DMS79 (cell line): ENCODE measurements at places on chromosomes 1 and 21.

DNA sequence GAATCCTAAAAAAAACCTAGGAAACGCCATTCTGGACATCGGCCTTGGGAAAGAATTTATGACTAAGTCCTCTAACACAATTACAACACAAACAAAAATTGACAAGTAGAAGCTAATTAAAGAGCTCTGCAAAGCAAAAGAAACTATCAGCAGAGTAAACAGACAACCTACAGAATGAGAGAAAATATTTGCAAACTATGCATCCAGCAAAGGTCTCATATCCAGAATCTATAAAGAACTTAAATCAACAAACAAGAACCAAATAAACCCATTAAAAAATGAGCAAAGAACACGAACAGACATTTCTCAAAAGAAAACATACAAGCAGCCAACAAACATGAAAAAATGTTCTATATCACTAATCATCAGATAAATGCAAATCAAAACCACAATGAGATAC is 58.6 kb downstream of the PTGFR start:
- DNase-seq, result no peak

DNA sequence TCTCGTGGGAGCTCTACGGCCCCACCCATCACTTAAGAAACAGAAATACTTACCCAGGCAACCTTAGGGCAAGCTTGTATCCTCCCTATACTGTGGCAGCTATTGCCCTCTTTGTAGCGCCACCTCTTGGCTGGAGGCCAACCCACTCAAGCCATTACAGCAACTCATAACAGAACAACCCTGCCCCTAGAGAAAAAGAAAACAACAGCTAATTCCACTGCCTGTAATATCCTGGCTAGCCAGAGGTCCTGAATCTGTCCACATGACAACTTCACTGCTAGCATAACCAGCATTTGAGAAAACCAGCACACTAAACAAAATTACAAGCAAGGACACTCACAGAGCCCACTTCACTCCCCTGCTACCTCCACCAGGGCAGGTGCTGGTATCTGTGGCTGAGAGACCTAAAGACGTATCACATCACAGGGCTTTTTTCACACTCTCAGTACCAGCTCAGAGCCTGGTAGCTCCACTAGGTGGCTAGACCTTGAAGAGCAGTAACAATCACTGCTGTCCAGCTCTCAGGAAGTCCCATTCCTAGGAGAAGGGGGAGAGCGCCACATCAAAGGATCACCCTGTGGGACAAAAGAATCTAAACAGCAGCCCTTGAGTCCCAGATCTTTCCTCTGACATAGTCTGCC is 14.5 kb upstream of the MX1 start:
- DNase-seq, result no peak

GRCh38 chr1:210707300-210708240 is 378.9 kb downstream of the HHAT start:
- no peak for DNase-seq

- DNase-seq, result no peak
Measured at GRCh38 chr1:161499099-161500039, 5.9 kb upstream of the FCGR2A start.

GRCh38 chr1:235650341-235651169 is 971 bp upstream of the GNG4 start:
- peak; percentile 35 for DNase-seq

- peak; percentile 13 for DNase-seq
Measured at GRCh38 chr1:45035631-45036301, 23.7 kb downstream of the UROD start.

DNA sequence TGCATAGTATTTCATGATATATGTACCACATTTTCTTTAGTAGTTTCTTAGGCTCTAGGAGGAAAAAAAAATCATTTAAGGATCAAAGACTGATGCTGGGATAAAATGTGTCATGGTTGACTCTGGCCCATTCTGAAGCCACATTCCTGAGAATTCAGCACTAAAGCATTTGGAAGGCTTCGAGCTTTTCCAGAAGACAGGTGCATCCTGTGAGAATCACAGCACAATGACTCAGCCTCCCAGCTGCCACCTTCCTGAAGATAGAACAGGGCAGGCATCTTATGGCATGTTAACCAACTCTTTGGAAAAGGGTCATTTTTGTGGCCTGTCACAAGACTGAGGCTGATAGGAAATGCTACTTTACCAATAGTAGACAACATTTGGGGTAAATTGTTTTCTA is 359.9 kb downstream of the PCP4 start:
- DNase-seq, result no peak
